ENCODE measurements at places on chromosomes 16 and 17. TPM values are rescaled to one million over a fixed set of nuclear protein-coding genes. Genes with fewer than 3 reads are reported as not detected.

The TP53TG3F gene
- not detected for total RNA-seq

The DUS1L gene
- 118 TPM for total RNA-seq

The SPNS1 gene
- 11.3 TPM for total RNA-seq

The RGS9 gene
- total RNA-seq: 6.4 TPM

The SDR42E1 gene
- total RNA-seq: 4.1 TPM

The STAC2 gene
- total RNA-seq: not detected

Data from activated CD4-positive, alpha-beta memory T cell treated with anti-CD3 and anti-CD28 coated beads for 36 hours (primary cell).